Coronary artery (tissue), 2 donors: ENCODE measurements at places on chromosomes 5 and 9.

- no peak for DNase-seq
Measured at GRCh38 chr5:115260248-115260647, 2.4 kb downstream of the PGGT1B start.

DNA sequence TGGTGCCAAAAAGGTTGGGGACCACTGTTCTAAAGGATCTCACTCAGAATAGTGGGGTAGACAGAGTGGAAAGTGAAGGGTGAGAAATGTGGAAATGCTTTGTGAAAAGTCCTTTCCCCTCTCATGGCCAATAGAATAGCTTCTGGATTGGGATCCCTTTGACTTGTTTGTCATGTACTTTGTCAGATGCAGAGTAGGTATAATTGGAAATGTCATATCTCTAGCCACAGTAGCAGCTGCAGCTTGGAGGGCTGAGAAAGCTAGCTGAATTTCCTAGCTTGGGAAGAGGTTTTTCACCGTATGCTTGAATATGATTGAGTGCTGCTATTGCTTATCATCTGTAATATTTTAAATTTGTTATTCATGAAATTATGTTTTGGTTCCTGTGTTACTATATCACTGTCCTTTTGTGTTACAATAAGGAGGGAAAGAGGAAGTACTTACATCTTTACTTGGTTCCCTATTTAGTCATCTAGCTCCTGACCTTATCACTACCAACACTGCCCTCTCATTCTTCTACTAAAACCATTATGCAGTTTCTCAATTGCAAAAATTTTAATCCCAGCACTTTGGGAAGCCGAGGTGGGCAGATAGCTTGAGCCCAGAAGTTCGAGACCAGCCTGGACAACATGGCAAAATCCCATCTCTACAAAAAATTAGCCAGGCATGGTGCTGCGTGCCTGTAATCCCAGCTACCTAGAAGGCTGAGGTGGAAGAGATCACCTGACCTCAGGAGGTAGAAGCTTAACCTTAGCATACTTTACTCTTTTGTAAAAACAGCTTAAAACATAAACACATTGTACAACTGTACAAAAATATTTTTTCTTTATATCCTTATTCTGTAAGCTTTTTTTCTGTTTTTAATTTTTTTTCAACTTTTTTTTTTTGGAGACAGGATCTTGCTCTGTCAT lies 12.4 kb downstream of the SLC30A5 start:
- DNase-seq: no peak

DNA sequence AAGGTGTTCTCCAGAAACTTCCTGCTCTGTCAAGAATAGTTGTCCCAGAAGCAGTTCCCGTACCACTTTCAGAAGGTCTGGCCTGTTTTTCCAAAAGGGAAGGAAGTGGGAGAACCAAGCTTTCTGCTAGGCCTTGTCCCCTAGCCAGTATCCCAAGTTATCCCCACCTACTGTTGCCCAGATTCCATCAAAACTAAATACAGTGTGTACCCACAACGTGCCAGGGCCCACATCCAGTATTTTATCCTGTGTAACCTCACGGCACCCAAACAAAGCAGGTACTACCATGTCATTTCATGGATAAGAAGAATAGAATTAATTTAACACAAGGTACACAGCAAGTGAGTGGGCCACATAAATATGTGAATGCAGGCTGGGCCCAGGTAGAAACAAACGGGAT lies 126.2 kb downstream of the CDK5RAP2 start:
- DNase-seq: no peak

DNA sequence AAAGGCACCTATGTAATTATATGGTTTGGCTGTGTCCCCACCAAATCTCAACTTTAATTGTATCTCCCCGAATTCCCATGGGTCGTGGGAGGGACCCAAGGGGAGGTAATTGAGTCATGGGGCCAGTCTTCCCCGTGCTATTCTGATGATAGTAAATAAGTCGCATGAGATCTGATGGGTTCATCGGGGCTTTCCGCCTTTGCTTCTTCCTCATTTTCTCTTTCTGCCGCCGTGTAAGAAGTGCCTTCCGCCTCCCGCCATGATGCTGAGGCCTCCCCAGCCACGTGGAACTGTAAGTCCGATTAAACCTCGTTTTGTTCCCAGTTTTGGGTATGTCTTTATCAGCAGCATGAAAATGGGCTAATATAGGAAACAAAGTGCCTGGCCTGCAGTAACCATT lies 56.6 kb downstream of the TSPAN17 start:
- DNase-seq: no peak

- DNase-seq: no peak
Measured at GRCh38 chr5:51383131-51384121, at the start of gene ISL1. Gene ISL1, plus strand, starts transcription at chr5:51383448. Its CDS starts 224 bp downstream, at chr5:51383672.

- DNase-seq: no peak
Measured at GRCh38 chr5:15676591-15676990, 176.6 kb downstream of the FBXL7 start.

DNA sequence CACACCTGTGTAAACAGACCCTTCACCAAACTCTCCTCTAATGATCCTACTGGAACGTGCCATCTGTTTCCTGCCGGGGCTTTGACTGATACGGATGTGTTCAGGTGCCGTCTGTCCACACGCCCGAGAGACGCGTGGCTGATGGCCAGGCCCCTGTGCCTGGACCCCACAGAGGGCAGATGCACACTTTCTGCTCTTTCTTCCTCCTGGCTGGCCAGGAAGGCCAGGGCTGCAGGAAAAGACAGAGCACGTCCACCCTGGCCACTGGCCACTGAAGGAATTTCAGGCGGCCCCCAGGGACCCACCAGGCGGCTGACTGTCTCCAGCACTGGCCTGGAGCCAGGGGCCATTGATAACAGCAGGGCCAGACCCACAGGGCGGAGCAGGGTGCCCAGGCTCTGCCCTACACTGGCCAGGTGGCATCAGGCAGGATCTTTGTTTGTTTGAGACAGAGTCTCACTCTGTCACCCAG lies 3.6 kb upstream of the ENG start:
- DNase-seq: no peak
